Omental fat pad (tissue), 4 donors: ENCODE measurements at places on chromosomes 7 and 10. TPM values are rescaled to one million over a fixed set of nuclear protein-coding genes. Genes with fewer than 3 reads are reported as not detected.

DNA sequence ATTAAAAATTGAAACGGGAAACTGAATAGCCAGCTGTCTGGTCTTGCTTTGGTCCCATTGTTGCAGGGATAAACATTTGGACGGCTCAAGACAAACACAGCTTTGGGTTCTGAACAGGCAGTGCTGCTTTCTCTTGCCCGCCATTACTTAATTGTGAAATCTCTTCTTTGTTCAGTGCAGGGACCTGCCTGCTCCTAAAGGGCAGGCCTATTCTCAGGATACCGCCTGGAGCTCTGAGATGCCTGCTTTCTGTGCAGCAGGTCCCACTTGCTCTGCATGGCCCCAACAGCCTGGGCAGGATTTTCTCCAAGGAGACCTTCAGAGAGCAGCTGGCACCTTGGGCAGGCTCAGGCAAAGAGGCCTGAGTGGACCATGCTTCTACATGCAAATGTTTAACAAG is 237.6 kb downstream of the KCNMA1 start:
- no peak for DNase-seq

DNA sequence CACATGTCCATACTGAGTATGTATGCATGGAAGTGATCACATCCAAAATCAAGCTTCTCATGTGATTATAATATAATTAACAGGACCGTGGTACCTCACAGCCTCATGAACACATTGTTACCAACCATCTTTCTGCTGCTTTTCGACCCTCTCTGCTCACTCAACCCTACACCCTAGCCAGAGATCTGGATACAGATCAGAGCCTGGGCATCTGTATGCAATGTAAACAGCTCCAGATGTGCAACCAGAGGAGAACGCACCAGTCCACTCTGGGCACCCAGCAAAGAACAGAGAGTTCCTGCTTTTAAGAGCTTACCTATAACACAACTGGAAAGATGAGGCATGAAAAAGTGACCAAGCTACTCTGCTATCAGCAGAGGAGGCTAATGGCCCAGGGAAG is 145.1 kb downstream of the FGFR2 start:
- DNase-seq: no peak

Gene PDGFA
- total RNA-seq: 23.7 TPM

Gene TCAF2
- 1.9 TPM for total RNA-seq

- DNase-seq: no peak
These were observed 583.6 kb downstream of the TCERG1L start for GRCh38 chr10:130727766-130728490.

GRCh38 chr7:32892521-32893206 is 1.1 kb upstream of the KBTBD2 start:
- no peak for DNase-seq

Gene CPA4
- total RNA-seq: 4.1 TPM

Gene CD36
- total RNA-seq: 2,312 TPM

DNA sequence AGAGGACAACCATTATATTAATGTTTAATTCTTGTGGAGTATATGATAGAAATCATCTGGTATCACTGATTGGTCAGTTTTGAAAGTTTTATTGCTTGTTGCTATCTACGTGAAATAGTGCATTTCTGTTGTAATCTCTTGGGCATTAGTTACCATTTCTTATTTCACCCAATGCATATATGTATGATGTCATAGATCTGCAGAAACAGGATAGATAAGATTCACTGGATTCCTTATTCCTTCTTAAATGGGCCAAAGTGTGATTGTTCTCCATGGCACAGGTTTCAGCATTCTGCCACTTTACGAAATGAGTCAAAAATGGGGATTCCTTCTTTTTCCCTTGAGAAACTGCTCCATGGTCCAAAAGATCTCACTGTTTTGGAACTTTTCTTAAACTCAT is 56.6 kb downstream of the VTI1A start:
- no peak for DNase-seq

Gene CREM
- 43.3 TPM for total RNA-seq

Gene VIPR2
- 3.6 TPM for total RNA-seq

- DNase-seq: no peak
These were observed 80.4 kb downstream of the PPP1R3C start for GRCh38 chr10:91552274-91553095.

DNA sequence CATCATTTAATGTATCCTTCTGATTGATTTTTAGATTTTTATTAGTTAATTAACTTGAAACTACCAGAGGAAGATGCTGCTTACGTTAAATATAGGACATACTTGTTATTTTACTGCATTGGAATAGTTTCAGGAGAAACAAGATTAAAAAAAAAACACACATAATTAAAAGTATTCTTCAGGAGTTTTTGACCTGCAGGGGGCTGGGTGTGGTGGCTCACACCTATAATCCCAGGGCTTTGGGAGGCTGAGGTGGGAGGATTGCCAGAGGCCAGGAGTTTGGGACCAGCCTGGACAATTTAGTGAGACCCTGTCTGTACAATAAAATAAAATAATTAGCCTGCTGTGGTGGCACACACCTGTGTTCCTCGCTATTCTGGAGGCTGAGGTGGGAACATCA is 10.7 kb downstream of the CBLL1 start:
- no peak for DNase-seq

Gene LRIT1
- not detected for total RNA-seq

DNA sequence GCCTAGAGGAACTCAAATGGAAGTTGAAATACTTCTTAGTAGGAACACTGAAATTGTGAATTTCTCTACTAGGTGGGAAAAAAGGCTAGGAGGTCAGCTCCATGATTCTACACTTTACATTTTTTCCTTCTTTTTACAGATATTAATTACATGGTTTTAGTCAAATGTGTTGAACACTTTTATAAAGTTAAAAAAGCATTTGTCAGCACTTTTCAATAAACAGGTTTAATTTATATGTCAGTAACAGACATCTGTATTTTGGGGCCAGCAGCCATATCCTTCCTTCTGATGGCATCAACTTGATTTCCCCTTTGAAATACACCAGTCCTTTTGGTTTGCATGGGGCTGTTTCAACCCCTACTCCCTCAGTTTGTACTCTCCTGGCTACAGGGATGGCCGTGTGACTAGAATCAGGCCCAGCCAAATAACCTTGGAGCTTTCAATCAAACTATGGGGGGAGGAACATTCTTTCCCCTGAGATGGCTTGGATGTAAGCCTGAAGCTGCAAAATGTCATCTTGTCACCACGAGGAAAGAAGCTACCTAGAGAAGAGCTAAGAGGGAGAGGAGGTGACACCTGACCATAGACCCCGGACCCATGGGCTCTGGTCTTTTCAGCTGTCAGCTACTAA is 171.0 kb upstream of the NEBL start:
- no peak for DNase-seq

GRCh38 chr7:117544061-117544460 is 64.2 kb downstream of the CFTR start:
- DNase-seq: no peak

Gene ATP6V0A4
- not detected for total RNA-seq

DNA sequence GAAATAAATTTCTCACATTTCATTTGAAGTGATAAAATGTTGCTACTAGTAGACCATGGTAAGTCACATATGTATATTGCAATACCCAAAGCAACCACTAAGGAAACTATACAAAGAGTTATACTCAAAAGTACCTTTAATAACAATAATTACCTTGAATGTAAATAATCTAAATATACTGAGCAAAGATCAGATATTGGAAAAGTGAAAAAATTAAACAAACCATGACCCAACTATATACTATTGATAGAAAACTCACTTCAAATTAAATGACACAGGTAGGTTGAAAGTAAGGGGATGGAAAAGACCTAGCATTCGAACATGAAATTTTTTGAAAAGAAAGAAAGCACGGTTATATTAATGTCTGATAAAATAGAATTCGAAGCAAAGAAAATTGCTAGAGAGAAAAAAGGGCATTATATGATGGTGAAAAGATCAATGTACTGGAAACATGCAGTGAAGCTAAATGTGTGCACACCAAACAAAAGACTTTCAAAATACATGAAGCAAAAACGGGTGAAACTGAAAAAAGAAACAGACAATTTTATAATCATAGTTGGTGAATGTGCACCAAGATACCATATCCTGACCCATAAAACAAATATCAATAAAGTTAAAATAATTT is 29.1 kb downstream of the TFPI2 start:
- DNase-seq: no peak

GRCh38 chr7:23472956-23473843 is 2.9 kb upstream of the IGF2BP3 start:
- DNase-seq: no peak

Gene OR9A2
- total RNA-seq: not detected

DNA sequence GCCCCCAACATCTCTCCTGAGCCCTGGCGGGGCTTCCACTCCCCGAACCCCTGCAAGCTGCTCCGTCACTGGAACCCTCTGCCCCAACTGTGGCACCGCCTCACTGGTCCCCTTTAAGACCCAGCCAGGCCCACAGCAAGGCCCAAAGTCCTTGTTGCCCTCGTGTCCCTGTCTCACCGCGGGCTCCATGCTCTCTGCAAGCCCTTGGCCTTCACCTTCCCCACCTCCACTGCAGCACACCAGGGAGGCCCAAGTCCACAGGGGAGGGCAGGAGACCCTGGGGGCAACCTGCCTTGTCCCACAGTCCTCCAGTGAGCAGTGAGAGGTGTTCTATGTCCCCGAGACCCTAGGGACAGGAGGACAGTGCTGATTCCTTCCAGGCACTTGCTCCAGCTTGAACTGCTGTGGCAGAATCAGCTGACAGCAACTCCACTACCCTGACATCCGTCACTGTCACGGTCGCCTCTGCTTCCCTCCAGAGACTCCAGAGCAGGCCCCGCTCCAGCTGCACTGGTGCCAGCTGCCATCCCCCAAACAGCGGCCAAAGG is 105.3 kb downstream of the CYTH3 start:
- DNase-seq: no peak

DNA sequence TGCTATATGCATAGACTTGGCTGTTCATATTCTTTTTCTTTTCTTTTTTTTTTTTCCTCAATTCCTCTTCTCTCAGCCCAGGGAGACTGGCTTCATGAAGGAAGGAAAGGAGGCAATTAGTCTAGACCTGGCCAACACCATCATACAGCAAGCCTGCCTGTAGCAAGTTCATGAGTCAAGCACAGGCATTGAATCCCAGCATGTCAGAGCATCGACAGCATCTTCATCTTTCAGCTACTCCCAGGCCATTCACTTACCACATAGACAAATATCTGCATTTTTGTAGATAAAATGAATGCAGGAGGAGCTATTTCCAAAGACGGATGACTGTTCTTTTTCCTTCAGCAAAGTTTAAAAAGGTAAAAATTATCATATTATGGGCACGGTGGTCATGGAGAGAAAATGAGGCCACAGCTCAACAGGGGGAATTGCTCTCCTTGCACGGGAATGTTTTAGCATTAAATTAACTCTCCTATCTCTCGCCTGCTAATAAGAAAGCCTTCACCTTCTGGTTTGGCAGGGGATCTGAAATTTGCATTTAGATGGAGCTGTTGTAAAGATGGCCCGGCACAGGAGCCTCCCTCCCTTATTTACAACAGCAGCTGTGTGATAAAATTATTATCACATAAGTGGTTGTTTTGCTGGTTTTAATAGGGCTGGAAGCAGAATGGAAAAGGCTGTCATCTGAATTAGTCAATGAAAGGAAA is 626.5 kb upstream of the AUTS2 start:
- no peak for DNase-seq

Gene MYO1G
- total RNA-seq: 2.6 TPM

Gene PAPOLB
- total RNA-seq: 0.44 TPM

- no peak for DNase-seq
These were observed 233.2 kb upstream of the PRSS1 start for GRCh38 chr7:142516038-142516501.

Gene SPDYE6
- total RNA-seq: not detected

- no peak for DNase-seq
These were observed 73.3 kb downstream of the NRF1 start for GRCh38 chr7:129684777-129685176.
